ENCODE measurements at places on chromosomes 3 and 15. TPM values are rescaled to one million over a fixed set of nuclear protein-coding genes. Genes with fewer than 3 reads are reported as not detected.

- DNase-seq, result no peak
Observed at GRCh38 chr15:66795851-66796250, 93.8 kb downstream of the SMAD6 start.

DNA sequence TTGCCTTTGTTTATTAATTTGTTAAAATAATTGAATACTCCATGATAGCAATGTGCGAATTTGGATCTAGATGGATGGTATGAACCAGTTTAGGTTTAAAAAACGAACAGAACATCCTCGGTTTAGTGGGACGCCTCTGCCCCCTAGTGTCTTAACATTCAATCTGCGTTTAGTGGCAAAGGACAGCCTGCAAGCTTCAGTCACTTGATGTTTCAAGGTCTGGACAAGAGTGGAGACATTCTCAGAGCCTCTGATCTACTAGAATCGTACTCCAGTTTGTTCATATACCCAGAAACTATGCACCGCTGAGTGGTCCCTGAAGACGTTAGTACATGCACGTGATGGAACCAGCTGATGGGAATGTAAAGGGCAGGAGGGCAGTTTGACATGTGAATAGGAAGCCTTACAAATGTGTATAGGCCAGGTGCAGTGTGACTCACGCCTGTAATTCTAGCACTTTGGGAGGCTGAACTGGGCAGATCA lies 17.8 kb upstream of the ATP13A4 start:
- DNase-seq, result peak; percentile 83

DNA sequence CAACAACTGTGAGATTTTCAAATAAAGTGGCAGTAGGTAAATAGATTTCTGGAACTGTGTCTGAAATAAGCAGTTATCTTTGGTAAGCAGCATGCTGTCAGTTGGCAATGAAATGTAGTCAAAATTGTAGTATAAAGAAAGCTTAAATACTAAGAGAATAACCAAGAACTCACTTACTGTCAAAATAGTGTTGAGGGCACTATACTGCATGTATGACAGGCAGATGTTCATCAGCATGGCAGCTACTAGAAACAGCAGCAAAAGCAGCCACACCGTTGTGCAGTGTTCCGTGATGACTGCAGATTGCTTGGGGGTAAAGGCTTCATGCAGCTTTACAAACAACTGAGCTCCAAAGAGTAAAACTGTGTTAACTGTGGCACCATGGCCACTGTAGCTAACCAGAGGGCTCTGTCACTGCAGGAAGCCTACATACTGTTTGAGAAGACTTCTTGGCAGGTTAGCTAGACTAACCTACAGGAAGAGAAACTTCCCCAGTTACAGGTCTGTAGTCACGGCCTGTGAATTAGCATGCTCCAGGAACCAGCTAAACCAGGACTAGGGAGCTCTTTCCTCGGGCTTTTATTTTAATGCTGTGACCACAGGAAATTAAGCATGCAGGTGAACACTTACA lies 459.7 kb downstream of the TBL1XR1 start:
- DNase-seq, result no peak

DNA sequence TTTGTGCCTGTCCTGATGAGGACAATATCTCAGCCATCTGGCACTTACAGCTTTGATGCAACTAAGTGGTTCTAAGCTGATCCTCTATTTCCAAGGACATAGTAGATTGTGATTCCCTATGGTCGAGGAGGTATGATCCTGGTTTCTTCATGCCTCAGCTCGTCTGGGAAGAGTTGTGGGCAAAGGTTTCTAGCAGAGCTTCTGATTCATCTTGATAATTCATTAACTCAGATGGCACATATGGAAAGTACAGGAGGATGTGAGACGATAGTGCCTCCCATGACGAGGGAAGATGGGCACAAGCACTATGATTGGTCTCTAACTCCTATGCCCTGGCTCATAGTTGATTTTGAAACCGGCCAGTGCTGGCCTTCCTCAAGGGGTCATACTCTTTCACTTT lies 334.2 kb upstream of the SEMA6D start:
- DNase-seq, result no peak

GRCh38 chr15:92104072-92104471 lies 250.6 kb downstream of the SLCO3A1 start:
- no peak for DNase-seq

Gene SATB1
- total RNA-seq, result 16.6 TPM

GRCh38 chr3:117700573-117701360 lies 991.2 kb downstream of the TUSC7 start:
- DNase-seq, result no peak

- no peak for DNase-seq
Observed at GRCh38 chr3:193773266-193774220, 180.5 kb downstream of the OPA1 start.

DNA sequence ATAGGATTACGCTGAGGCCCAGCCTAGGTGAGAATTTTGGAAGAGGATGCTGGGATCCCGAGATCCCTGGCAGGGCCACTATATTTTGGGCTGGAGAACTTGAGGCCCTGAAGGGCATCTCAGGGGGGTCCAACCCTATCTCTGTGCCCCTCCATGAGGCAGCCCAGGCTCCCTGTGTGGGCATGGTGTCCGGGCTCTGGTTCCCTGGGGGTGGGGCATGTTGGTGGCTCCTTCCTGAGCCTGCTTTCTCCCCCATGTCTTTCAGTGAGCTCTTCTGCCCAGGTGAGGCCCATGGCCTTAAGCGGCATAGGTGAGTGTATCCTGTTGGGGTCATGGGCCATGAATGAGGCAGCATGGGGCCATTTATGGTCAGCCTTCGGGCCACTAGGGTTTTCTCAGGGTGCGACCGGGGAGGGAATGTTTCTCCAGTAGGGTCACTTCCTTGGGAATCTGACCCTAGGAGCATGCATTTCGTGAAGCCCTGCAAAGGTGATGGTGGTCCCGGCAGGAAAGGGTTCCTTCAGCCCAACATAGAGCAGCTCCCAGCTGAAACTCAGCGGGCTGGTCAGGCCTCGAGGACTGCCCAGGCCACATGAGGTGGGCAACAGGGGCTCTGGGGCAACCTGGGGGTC lies 191.3 kb downstream of the UBE3A start:
- no peak for DNase-seq

DNA sequence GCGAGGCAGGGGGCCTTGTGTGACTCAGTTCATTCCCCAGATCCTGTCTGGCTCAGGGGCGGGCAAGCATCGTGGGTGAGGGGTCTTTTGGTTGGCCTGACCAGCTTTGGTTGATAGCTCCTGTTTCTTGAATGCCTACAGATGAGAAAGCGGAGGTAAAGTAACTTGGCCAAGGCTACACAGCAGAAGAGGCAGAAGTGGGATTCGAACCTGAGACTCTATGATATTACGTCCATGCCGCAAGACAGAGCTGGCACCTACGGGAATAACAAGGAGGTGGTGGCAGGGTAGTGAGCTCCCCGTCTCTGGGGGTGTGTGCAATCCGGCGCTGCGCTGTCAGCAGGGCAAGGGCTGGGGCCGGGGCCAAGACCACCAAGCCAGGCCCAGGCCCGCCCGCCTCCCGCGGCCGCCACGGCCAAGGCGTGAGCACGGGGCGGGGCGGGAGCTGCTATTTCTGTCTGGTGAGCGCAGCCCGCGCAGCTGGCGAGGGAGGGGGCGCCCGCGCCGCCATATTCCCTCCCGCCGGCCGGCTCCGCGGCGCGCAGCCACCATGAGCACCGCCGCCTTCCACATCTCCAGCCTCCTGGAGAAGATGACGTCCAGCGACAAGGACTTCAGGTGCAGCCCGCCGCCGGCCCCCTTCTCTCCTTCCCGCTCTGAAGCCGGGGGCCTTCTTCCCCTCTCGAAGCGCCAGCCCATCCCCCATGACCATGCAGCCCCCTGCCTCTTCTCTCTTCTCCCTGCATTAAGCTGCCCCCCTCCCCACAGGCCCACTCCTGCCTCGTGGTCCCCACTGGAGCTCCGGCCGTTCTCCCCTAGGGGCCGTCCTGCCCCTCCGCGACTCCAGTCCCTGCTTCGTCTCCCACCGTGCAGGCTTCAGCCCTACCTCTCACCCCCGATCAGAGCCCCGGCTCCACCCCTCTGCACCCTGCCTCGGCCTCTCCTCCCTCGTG lies at the start of gene CAND2:
CAND2 (plus strand) TSS at position 510 of the 953 bp plus-strand sequence; CDS start at position 551, 41 bp downstream.
- no peak for DNase-seq

DNA sequence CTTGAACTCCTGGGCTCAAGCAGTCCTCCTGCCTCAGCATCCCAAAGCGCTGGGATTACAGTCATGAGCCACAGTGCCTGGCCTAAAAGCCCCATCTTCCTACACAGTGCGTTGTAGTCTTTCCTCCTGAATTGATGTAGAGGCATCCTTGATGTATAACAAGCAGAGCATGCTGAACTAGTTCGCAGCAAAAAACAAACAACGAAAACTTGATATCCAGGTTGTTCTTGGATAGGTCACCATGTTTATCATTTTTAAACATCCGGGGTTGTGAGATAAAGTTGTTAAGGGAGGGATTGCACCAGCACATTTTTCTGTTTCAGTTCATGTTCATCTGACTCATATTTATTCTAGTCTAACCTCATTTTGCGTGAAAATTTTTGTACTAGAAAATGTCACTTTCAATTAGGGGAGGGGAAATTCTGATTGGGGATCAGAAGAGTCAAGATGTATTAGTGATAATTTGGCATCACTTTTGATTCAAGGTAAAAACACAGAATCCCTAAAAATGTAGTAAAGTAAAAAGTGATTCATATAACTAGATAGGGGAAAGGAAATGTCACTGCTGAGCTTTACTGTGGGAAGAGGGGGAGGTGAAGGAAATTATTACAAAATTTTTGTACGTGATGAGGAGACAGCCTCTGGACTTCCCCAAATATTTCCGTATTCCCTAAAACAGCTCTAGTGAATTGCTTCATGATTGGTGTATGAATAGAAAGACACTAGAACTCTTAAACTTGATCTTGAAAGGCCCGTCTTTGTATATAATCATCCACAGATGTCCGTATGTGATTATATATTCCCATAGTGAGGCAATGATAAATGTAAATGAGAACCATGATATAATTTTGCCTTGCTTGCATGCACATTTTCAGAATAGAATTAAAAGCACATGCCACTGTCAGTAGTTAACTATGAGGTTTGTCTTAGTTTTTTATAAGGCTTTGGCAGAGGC lies 22.9 kb downstream of the RAB8B start:
- no peak for DNase-seq

DNA sequence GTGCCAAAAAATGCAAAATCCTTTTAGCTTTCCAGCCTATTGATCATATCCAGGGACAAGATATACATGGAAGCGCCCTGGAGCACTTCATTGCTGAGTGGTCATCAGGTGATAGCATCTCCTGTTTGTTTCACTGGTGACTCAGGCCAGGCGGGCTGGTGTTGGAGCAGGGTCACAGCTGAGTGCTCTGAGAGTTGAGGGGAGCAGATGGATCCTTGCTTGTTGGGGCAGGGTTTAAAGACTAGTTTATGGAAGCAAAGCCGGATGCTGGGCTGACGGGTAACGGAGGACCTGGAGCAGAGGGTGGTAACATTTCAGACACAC lies 405.0 kb upstream of the TPM1 start:
- DNase-seq, result no peak

Gene TMEM108
- not detected for total RNA-seq
